ENCODE measurements at places on chromosomes 6 and 20.

DNA sequence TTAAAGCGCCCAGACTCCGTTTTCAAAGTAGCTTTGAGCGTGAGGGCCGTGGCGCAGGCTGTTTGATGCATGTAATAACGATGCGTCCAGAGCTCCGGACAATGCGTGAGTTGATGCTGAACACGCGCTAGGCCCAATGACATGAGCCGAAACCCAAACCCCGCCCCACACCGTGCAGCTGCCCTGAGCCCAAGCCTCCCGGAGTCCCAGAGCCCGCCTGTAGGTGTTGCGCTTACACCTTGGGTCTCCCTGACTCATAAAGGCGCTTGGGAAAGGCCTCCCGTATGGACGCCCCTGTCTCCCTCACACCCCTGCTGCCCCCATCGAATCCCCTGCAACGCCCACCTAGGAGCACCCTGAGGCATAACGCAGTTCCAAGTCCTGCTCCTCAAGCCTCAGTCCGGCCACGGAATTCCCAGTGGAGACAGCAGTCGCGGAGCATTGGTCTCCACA, 87.6 kb downstream of the ERMARD start:
- no peak for DNase-seq

DNA sequence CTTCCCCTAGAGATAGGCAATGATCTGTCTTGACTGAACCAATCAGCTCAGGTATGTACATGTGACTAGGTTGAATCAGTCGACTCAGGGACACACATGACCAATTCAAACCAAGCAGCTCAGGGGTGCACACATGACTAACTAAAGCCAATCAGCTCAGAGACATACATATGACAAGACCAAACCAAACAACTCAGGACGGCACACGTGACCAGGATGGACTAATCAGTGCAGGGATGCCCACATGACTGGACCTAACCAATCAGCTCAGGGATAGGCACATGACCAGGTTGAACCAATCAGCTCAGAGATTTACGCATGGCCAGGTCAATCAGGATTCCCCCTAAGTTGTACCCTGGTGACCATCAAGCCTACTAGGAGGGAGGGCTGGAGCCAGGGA, 310.3 kb downstream of the CDH26 start:
- DNase-seq = no peak

DNA sequence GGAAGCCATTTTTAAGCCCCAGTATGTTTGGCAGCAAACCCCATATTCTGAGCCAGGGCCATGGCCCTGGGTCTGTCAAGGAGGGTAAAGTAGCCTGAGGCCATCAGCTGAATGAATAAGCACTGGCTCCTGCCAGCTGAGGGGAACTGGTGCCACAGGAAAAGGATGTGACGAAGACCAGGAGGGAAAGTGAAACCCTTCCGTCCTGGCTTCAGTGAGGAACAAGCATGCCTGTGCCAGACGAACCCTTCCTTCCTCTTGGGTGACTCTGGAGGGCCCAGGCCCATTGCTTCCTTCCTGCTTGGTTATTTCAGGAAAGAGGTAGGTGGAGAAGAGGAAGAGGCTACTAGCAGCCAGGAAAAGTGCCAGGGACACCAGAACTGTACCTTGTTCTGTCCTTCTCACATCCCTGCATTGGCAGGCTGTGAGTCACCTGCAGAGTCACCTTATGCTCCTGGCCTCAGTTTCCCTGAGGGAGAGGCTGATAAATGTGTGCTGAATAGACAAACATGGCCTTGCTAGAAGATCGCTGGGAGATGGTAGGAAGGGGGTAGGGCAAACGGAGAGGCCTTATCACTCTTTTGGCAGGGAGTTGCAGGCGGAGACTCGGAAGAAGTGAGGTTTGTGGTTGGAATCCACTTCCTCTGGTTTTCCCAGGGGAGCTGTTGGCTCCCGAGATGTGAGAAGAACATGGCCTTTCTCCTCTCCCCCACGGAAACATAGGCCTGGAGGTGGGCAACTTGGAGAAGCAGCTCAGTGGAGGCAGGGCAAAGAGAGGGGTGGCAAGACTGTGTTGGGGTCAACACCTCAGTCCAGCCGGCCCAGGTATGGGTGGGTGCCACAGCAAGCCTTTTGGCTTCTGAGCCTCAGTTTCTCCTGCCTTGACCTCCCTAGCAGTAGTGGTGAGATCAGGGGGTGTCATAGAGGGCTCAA, 37.4 kb downstream of the COX4I2 start:
- DNase-seq = peak; percentile 43

- DNase-seq = no peak
Measured at GRCh38 chr6:158548418-158549161, 11.3 kb upstream of the TMEM181 start.

- peak; percentile 27 for DNase-seq
Measured at GRCh38 chr6:85464260-85464644, 14.4 kb downstream of the NT5E start.

DNA sequence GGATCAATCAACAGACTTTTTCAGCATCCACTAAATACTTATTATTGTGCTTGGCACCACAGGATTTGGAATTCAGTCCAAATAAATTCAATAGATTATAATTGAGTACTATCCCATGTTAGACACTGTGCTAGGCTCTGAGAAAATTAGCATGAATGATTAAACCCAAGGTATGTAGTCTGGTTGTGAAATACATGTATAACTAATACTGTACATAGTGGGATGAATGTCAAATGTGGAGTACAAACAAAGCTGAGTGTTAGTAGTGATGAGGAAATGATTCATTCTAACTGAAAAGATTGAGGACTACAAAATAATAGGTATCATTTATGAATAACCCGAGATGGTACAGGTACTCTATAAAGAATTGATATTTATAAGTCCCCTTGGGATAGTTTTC, 111.9 kb upstream of the FLRT3 start:
- DNase-seq = no peak

- DNase-seq = no peak
Measured at GRCh38 chr6:56055081-56055704, 179.8 kb upstream of the BMP5 start.

DNA sequence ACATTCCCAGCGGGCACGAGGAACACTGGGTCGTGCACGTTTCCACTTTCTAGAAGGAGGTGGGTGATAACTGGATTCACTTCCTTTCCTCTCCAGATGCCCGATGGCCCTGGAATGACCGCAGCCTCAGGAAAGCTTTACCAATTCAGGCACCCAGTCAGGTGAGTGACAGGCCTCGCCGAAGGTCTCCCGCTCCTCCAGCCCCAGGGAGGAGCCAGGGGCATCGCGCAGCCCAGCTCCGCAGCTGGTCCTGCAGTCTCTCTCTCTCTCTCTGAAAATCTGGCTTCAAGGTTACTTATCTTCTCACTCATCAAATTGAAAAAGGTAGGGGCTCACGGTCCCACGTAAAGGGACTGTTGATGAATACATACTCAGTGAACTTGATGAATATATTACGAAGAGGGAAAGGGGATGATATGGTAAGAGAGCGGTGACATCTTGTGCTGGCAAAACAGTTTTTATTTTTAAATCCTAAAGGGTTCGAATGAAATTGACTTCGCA, 891 bp downstream of the RIPPLY2 start:
- no peak for DNase-seq

DNA sequence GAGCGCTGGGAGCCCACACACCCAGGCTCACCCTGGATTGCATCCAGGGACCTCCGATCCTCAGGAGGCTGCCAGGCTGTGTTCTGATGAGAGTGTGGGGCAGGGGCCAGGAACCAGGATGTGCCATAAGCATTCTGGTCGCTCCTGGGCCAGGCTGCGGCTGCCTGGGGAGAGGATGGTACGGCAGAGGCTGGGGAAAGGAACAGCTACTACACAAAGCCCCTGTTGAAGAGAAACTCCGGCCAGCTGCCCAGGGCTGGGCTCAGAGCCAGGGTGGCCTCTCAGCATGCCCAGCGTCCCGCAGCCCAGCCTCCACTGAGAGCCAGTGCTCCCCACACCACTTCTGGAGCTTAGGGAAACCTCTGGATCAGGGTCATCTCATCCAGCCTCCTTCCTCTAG, 21.7 kb upstream of the OCSTAMP start:
- no peak for DNase-seq

- no peak for DNase-seq
Measured at GRCh38 chr6:110101885-110102284, 77.6 kb downstream of the WASF1 start.

DNA sequence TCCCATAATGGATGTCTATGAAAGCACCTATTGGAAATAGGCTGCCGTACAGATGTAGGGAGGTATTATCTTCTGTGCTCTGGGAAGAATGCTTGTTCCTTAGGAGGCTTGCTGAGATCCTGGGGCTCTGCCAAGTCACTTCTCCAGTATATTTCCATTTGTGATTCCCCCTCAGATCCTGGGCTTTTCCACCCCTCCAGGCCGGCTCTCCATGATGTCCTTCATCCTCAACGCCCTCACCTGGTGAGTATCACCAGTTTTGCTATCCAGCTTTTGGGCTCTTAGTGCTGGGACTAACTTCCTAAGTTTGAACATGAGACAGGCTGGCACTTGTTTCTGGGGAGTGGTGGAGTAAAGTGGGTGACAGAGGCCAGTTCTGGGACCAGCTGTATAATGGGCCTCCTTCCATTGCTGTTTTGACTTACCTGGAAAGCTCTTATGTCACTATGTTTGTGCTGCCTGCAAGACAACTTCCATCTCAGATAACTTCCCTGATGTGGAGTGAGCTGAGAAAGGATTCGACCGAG, 2.6 kb downstream of the SYS1 start:
- DNase-seq = no peak

DNA sequence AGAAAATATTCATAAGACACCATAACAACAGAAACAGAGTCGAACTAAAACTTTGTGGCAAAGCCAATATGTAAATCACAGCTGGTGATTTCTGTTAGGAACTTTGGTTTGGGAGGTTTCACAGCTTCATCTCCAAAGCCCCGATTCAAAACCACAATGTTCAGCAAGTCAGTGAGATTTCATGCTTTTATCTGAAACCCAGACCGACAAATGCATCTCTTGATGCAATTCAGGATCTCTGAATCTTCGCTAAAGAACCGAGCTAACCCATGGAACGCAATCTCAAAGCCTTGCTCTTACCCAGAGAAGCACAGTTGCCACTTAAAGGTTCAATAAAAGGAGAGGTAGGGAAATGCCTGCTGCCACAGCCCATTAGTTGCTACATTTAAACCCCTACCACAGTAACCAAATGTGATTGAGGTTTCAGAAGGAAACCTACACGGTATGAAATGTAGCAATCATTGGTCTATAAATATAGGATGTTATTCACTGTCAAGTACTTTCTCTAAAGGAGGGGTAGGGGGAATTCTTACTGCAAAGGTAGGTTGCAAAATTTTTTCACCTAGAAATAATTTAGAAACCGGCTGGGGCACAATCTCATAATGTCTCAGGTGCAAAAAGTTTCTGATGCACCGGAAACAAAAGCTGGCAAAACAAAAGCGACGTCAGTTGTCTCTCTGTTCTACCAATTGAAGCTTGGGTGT, 381.0 kb upstream of the ARID1B start:
- no peak for DNase-seq

- DNase-seq = no peak
Measured at GRCh38 chr6:136517002-136517401, 33.2 kb downstream of the MAP7 start.

DNA sequence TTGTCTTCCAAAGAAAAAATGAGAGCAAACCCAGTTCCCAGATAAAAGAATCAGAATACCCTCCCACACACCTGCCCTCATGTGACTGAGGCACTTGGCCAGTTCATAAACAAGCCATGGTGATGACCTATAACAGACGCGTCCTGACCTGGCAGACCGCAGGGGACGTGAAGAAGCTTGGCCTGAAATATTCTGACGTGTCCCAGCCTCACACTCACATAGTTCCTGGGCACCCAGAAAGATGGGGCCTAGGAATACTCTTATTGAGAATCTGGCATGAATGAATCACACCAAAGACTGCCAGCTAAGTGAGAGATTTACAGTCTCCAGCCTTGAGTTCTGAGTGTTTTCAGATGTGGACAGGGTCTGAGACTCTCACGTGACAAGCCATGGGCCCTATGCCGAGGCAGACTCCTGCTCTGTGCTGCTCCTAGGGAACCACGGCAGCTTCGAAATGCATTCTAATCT, 17.2 kb upstream of the MAP3K4 start:
- DNase-seq = no peak

- no peak for DNase-seq
Measured at GRCh38 chr6:170129691-170130171, 161.1 kb downstream of the DLL1 start.

DNA sequence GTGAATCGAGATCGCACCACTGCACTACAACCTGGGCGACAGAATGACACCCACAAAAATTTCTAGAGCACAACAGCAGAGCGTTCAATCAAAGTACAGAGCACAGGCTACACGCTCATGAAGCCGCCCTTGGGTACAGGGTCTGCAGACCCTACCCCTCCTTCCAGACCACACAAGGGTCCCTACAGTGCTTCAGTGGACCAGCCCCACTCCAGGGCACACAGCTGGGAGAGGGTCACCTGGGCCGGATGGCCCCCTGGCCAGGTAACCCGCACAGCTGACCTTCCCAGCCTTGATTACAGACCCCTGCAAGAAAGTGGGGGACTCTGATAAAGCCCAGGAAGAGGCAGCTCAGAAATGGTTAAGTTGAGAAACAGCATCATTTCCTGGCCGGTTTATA, 63.6 kb downstream of the RIPOR3 start:
- no peak for DNase-seq

DNA sequence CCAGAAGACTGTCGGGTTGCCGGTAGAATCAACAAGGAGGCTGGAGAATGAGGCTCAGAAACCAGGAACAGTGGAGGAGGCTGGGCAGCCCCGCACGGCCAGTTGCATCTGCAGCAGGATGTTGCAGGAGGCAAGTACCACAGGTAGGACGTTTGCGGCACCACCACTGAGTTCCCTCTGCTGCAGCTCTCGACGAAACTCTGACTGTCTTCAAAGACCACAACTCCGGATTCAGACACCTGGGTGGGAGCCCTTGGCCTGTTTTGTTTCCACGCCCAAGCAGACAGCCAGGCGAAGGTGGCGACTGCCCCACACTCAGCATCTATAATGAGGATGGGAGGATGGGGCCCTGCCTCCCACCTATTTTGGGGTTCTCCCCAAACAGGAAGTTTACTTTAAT, 218.2 kb downstream of the ZDHHC14 start:
- DNase-seq = no peak

GRCh38 chr6:9139746-9140145, 704.4 kb upstream of the SLC35B3 start:
- DNase-seq = no peak

- DNase-seq = no peak
Measured at GRCh38 chr6:21393441-21394165, 199.9 kb upstream of the SOX4 start.

- DNase-seq = no peak
Measured at GRCh38 chr6:156925718-156926607, 148.8 kb downstream of the ARID1B start.

GRCh38 chr6:37441651-37442050, 8.6 kb downstream of the CMTR1 start:
- no peak for DNase-seq

DNA sequence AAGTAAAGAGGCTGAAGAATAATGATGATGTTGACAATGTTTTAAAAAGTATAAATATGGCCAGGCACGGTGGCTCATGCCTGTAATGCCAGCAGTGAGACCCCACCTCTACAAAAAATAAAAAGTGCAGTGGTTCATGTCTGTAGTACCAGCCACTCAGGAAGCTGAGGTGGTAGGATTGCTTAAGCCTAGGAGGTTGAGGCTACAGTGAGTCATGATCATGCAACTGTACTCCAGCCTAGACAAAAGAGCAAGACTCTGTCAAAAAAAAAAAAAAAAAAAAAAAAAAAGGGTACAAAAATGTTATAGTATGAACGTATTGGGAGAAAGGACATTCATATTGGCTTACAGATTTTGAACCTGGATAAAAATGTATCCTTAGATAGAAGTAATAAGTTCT, 543.1 kb upstream of the IRAK1BP1 start:
- no peak for DNase-seq

- no peak for DNase-seq
Measured at GRCh38 chr6:52284131-52284459, 447 bp downstream of the MCM3 start.
